ENCODE measurements at places on chromosomes 16 and 17.

- no peak for DNase-seq
These were observed 5.1 kb downstream of the NME3 start for GRCh38 chr16:1766231-1766630.

DNA sequence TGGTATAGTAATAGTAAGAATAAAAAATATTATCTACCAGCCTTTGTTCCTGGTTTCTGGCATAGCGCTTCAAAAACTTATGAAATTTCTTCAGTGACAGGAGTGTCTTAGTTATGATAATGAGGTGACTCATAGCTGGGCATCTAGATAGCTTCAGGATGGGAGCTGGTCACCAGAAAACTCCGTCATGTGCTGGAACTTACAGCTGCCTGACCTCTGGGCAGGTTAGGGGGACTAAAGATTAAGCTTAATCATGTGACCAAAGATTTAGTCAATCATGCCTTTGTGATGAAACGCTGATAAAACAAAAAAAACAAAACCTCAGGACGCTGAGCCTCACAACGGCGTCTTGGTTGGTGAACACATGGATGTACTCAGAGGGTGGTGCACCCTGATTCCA lies 154.2 kb downstream of the MYO1D start:
- DNase-seq: no peak

DNA sequence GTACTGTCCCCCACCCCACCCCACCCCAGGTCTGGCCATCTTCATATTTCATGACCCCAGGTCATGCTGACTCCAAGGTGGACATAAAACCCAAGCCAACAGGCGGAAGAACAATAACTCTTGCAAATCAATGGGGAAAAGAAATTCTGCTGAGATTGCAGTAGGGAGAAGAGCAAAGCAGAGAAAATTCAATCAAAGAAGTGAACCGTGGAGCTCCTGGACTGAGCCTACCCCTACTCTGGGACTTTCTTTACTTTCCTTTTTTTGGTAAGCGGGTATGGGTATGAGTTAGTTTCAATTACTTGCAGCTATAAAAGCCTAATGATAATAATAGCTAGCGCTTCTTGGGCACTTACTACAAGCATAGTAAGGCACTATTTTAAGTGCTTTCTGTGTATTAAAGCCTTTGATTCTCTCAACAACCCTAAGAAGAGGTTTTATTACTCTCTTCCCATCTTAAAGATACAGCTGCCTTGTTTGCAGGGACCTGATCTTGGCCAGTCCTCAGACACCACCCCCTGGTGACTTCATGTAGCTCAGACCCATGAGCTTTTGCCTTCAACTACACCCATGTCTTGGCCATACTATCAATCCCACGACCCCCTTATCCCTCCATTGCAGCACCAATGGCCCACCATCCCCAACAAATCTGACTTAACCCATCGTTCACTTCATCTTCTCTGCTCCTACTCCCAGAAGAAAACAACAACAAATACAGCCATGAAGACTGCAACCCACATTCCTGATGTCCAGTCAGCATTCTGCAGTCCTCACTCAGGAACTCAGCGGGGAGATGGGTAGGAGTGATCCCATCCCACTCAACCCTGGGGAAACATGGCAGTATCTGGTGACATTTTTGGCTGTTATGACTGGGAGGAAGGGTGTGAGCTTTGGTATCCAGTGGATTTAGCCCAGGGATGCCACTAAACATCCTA lies 4.4 kb downstream of the GGA2 start:
- no peak for DNase-seq

DNA sequence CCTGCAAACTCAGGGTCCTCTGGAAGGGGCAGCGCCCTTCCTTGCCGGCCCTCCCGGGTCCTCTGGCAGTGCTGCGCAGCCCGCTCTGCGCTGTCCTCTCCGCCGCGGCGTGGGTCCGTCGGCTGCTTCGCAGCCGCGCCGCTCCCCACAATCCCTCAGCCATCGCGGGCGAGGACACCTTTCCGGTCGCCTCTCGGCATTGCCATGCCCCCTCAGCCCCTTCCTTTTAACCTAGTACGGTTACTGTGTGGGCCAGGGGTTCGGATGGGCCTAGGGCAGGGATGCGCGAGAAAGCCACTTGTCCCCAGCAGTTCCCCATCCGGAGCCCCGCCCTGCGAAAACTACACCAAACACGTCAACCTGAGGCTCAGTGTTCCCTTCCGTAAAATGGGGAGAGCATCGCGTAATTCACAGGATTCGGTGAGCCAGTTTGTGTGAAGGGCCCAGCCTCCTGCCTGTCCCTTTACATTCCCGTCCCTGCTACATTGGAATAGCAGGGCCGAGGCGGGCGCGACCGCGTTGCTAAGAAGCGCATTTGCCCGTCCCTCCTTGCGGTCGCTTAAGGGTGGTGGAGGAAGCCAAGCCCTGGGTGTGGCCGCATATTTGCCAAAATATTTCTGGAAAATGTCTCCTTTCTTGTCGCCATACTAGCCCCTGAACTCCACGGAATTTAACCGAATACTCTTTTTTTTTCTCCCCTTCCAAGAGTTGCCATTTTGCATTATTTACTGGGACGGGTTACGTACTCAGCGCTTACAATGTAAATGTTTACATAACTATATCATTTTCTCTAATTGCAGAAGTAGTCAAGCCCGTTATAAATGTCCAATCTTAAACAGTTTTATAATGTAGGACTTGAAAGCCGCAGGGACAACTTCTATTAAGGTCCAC lies 13.2 kb downstream of the COPZ2 start:
- no peak for DNase-seq

- no peak for DNase-seq
These were observed 10.9 kb upstream of the KRT24 start for GRCh38 chr17:40714473-40714872.

- no peak for DNase-seq
These were observed 23.8 kb upstream of the LCMT1 start for GRCh38 chr16:25087761-25088160.

- peak; percentile 29 for DNase-seq
These were observed 73.3 kb downstream of the XYLT1 start for GRCh38 chr16:17397499-17397891.

Measured in brain (organoid and tissue), 16 donors.